ENCODE measurements at places on chromosomes 6 and 20. TPM values are rescaled to one million over a fixed set of nuclear protein-coding genes. Genes with fewer than 3 reads are reported as not detected.

DNA sequence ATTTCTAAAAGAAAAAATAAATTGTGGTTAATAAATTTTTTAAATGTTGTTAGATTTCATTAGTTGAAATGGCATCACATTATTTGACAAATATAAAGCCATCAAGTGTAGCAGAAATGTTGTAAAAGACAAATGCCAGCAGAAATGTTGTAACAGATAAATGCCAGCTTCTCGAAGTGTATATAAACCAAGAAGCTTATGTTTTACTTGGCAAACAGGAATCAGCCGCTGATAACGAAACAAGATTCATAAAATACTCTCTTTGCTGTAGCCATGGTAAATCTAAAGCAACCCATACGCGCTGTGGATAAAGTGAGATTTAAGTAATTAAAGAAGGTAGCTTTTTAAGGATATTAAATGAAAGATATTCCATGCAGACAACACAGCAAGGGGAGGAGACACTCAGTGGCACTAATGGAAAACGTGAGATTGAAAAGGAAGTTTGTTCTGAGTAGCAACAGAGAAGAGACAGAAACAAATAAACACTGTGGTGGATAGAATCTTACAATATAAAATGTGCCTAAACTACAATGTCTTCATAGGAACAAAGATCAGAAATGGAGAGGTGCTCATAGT is 29.6 kb downstream of the BTBD9 start:
- no peak for DNase-seq

DNA sequence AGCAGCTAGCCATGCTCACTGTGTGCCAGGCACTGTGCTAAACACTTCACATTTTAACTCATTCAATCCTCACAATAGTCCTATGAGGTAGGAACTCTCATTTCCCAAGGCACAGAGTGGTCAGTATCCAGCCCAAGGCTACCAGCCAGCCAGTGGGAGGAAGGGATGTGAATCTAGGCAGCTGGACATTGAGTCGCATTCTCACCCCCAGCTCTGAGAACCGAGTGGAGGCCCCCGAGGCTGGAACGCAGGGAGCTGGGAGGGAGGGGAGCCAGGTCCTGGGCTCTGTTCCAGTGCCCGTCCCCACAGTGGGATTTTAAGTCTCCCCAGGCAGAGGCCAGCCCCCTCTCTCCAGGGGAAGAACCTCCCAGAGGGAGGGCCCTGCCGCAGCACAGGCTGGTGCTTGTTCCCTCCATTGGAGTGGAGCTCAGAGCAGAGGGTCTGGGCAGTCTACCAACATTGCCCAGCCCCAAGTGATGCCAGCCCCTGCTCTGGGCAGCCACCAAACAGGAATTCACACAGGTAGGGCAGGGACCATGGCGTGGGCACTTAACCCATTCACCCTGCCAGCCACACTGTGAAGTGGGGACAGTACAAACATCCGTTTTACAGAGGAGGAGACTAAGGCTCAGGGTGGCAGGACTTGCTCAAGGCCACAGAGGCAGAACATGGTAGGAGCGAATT is 131.3 kb downstream of the CEBPB start:
- no peak for DNase-seq

GRCh38 chr6:166853371-166854325 is 102.7 kb downstream of the RNASET2 start:
- DNase-seq: no peak

GRCh38 chr20:36010076-36010475 is 41.7 kb downstream of the CNBD2 start:
- no peak for DNase-seq

- DNase-seq: no peak
Measured at GRCh38 chr6:19753826-19754225, 83.3 kb upstream of the ID4 start.

The PROKR2 gene
- not detected for total RNA-seq

The RMND1 gene
- total RNA-seq: 32.2 TPM

The APOM gene
- 0.37 TPM for total RNA-seq

The SOX18 gene
- total RNA-seq: 123 TPM

Measured in dermis blood vessel endothelial cell (primary cell).